Colonic mucosa (tissue), 4 donors: ENCODE measurements at places on chromosomes 3 and 15. TPM values are rescaled to one million over a fixed set of nuclear protein-coding genes. Genes with fewer than 3 reads are reported as not detected.

ITIH1 gene
- not detected for total RNA-seq

GP5 gene
- total RNA-seq = 0.11 TPM

CAMKV gene
- 0.30 TPM for total RNA-seq

IQCF5 gene
- not detected for total RNA-seq

DNA sequence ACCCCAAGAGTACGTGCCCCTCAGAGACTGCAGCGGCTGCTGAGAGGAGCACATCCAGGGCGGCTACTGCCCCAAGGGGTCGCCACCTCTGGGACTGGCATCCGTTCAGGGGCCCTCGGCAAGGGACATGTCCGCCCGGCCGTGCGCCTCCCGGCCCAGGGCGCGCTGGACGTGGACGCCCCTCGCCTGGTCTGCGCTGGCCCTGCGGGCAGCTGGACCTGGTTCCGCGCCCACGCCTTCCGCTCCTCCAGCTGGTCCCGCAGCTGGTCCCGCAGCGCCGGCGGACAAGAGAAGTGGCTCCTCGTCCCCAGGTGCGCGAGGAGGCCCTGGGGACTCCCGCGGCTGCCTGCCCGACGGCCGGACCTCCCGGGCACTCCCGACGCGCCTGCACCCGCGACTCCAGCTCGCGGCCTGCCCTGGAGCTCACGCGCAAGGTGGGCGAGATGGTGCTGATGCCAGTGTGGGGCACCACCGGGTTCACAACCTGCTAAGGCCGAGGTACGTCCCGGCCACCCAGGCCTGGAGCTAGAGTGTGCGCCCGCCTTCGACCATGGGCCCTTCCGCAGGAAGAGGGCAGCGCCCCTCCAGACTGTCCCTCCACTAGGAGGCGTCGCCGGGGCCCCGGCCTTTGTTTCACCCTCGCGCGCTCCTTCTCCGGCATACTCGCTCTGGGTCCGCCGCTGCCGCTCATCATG is 14.4 kb upstream of the GP9 start:
- DNase-seq = no peak

GRCh38 chr3:87167628-87168456 is 59.3 kb upstream of the CHMP2B start:
- DNase-seq = peak; percentile 45

DNA sequence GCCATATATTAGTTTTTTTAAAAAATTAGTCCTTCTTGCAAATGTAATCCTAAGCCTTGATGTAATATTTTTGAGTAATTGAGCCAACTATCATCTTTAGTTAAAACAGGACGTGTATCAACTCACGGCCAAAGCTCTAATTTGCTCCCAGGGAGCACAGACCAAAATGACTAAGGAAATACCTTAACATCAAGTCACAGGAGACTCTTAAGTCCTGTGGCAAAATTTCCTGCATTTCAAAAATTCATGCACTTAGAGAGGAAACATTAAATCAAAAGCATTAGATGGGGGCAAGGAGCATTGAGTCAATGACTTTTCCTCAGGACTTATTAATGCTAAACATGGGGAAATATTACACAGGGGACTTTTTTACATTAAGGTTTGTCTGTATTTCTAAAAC is 276.0 kb downstream of the MFSD1 start:
- DNase-seq = no peak

- no peak for DNase-seq
Observed at GRCh38 chr3:124607163-124607562, 123.1 kb upstream of the UMPS start.

DNA sequence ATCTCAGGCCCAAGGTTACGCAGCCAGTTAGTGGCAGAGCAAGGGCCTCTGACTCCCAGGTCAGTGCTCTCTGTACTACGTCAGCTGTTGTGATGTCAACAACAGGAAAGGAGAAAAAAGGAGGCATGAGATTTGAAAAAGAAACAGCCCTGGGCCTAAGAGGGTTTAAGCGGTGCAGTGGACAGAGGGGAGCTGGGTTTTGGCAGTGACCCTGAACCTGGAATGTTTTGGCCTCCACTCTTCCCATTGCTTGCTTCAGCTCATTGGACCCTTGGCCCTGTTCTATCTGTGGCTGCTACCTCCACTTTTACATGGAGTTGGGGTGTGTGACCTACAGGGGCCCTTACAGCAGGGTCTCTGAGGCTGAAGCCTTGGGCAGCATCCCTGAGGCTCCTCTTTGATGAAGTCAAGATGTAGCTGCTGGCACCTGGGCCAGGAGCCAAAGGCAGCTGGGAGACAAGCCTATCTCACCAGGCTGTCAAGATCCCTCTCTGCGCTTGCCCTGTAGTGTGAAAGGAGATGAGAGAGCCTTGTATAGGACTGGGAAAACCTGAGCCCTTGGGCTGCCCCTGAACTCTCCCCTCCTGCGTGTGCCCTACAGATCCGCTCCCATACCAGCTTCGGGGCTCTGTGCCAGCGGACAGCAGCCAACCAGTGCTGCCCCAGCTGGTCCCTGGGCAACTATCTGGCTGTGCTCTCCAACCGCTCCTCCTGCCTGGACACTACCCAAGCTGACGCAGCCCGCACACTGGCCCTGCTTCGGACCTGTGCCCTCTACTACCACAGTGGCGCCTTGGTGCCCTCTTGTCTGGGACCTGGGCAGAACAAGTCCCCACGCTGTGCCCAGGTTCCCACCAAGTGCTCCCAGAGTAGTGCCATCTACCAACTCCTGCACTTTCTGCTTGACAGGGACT is 8.7 kb downstream of the DISP2 start:
- DNase-seq = no peak
